Bronchial epithelial cell (primary cell): ENCODE measurements at places on chromosomes 1 and 21. TPM values are rescaled to one million over a fixed set of nuclear protein-coding genes. Genes with fewer than 3 reads are reported as not detected.

COA6 gene
- 29.7 and 48.3 TPM in 2 replicates for total RNA-seq

TRPM2 gene
- total RNA-seq = under 0.01 TPM in 1 of 2 replicates, not detected in the other

CASQ1 gene
- total RNA-seq = not detected in 2 replicates

- no peak for DNase-seq
Observed at GRCh38 chr21:21063828-21064227, 65.6 kb downstream of the NCAM2 start.

DNA sequence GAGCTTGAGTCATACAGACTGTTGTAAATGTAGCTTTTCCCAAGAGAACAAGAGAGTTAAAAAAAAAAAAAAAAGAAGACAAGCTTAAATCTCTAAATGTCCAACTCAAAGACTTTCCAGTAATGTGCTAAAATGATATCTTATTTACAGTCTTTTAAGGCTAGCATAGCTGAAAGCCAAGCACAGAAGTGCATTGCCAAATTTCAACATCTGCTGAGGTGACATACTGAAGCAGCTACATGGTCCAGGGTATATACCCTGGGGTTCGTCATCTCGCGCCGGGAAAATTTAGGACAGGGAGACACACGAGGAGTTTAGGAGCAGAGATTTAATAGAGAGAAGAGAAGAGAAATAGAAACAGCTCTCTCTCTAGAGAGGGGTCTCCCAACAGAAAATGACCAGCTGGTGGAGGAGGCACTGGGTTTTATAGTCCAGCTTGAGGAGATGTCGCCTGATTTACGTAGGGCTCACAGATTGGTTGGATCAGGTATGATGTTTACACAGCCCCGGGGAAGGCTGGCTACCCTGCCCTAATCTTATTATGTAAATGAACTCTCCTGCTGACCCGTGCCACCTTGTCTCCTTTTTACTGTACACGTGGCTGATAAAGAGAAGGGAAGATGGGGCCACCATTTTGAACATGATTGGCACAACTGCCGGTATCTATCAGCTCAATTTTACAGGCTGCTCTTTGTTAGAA is 172.7 kb downstream of the TRIM33 start:
- DNase-seq = no peak

- DNase-seq = no peak
Observed at GRCh38 chr1:234774971-234775370, 165.0 kb upstream of the IRF2BP2 start.

DNA sequence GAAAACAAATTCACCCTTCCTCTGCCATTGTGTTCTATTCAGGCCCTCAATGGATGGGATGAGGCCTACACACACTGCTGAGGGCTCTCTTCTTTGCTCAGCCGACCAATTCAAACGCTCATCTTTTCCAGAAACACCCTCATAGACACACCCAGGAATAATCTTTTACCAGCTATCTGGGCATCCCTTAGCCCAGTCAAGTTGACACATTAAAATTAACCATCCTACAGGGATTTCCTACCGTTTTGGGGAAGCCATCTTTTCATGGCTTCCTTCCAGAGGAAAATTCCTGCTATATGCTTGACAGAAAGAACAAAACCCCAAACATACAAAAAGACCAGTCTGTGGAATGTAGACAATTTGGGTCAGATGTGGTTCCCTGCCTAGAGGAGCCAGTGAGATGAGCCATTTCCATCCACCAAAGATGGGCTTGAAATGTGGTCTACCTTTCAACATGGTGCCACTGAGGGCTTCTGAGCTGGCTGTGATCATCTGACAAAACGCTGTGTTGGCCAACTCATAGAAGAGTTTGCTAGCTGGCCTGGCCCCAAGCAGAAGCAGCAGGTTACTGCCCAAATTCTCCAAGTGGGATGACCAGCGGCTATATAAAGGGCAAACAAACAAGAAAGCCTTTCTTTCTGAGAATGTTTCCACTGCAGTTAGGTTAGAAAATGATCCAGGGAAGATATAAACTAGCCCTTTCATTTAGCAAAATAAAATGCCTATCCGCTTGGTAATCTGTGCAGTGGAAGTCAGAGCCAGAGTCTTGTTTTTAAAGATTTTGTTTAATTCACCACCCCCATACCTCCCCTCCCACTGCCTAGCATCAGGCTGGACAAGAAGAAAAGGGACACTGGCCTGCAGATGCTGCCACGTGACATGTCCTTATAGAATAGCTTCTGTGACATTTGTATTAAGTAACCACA is 69.1 kb upstream of the MRPS6 start:
- DNase-seq = no peak

DNA sequence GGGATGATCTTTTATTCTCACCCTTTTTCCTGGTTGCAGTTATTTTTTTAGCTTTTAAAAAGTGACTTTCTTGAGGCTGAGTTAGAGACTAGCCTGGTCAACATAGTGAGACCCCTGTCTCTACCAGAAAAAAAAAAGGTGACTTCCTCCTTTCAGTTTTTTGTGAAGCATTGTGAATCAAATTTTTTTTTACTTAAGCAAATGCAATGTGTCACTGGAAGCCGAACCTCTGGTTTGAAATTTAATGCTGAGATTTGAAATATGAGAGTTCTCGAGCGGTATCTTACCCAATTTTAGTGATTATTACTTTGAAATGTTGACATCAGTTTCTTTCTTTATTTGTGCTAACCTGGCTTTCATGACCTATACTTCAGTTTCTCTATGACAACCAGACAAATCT is 3.6 kb downstream of the CAP1 start:
- DNase-seq = no peak
